ENCODE measurements at places on chromosomes 5 and 9.

- no peak for DNase-seq
Observed at GRCh38 chr5:143215690-143216089, 187.8 kb downstream of the NR3C1 start.

- no peak for DNase-seq
Observed at GRCh38 chr9:114176624-114177291, 21.4 kb downstream of the COL27A1 start.

DNA sequence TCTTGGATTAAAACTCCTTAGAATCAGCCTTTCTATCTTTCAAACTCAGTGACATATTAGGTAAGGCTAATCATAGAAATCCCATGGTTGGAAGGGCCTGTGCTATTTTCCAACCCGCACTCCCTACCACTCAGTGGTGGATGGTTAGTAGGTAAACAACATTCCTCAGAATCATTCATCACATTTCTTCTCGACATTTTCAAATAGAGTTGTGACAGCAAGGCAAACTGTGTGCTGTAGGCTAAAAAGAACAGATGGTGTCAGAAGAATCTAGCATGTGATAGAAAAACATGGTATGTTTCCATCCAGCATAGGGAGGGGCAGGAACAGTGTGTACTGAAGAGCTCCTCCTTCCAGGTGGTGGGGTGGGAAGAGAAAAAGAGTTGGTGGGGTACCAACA is 227.3 kb upstream of the NMUR2 start:
- no peak for DNase-seq

DNA sequence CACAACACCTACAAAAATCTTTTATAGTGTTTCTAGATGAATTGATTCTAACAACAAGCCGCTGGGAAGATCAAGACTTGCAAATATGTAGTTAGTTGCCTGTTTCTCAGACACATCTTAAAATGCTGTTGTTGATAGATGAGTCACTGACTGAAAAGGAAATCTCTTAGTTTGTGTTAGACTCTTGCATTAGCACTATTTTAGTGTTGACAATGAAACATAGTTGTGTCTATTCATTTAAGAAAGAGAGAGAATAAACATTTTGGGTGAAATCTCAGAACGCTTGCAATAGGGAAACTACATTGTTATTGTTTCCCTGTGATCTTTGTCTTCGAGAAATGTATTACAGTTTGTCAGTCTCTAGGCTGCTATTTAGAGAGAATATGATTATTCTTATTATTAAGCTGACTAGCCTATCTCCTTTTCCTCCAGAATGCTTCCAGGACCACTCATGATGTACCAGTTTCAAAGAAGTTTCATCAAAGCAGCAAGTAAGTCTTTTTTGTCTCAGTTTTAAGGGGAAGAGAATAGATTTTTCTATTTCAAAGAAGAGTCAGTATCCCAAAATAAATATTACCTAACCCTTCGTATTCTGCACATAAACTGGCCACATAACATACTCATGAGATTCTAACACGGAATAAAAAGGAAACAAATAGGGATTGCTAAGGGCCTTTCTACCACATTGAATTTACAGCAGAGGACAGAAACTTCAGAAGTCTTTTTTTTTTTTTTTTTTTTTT is 285.6 kb downstream of the ARHGAP26 start:
- DNase-seq, result no peak

- peak; percentile 66 for DNase-seq
Observed at GRCh38 chr9:120538339-120538738, 41.6 kb downstream of the CDK5RAP2 start.

- no peak for DNase-seq
Observed at GRCh38 chr5:180170106-180170809, 38.8 kb downstream of the RASGEF1C start.

- DNase-seq, result no peak
Observed at GRCh38 chr9:133692364-133692985, 45.7 kb downstream of the SARDH start.

GRCh38 chr5:134048864-134049263 is 44.1 kb upstream of the VDAC1 start:
- no peak for DNase-seq

- no peak for DNase-seq
Observed at GRCh38 chr9:111161015-111161415, 122.7 kb upstream of the LPAR1 start.
